PC-3 (cell line): ENCODE measurements at places on chromosomes 16 and 17.

- H3K27me3 ChIP-seq = no peaks in the 10 kb centered on the region
- no peak overlapping the region for H3K27ac ChIP-seq
- no peaks in the 10 kb centered on the region for H3K4me1 ChIP-seq
- no peak for DNase-seq
Observed at GRCh38 chr16:84090211-84090610, 26.5 kb downstream of the MBTPS1 start.

DNA sequence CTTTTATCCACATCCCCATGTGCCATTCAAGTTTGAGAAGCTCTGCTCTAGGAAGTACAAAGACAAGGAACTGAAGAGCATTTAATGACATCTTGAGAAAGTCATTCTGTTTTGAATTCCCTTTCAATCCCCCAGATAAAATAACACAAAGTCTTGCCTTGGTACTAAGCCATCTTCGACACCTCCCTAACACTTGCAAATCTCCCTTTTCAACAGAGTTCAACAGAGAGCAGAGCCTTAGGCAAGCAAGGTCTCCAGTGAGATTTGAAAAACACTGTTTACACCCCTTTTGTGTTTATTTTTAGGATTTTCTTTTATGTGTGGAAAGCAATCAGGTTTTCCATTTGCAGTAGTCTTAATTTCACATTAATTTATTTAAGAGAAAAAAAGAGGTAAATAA is 13.6 kb downstream of the TOX3 start:
- no peaks in the 10 kb centered on the region for H3K27me3 ChIP-seq
- DNase-seq = no peak
- H3K36me3 ChIP-seq = no peaks in the 10 kb centered on the region
- no peak overlapping the region for H3K27ac ChIP-seq
- no peaks in the 10 kb centered on the region for H3K4me1 ChIP-seq

- H3K36me3 ChIP-seq = no peaks in the 10 kb centered on the region
- no peak overlapping the region for H3K4me3 ChIP-seq
- H3K27ac ChIP-seq = no peak overlapping the region
Observed at GRCh38 chr16:88339930-88340754, 42.6 kb upstream of the ZNF469 start.

DNA sequence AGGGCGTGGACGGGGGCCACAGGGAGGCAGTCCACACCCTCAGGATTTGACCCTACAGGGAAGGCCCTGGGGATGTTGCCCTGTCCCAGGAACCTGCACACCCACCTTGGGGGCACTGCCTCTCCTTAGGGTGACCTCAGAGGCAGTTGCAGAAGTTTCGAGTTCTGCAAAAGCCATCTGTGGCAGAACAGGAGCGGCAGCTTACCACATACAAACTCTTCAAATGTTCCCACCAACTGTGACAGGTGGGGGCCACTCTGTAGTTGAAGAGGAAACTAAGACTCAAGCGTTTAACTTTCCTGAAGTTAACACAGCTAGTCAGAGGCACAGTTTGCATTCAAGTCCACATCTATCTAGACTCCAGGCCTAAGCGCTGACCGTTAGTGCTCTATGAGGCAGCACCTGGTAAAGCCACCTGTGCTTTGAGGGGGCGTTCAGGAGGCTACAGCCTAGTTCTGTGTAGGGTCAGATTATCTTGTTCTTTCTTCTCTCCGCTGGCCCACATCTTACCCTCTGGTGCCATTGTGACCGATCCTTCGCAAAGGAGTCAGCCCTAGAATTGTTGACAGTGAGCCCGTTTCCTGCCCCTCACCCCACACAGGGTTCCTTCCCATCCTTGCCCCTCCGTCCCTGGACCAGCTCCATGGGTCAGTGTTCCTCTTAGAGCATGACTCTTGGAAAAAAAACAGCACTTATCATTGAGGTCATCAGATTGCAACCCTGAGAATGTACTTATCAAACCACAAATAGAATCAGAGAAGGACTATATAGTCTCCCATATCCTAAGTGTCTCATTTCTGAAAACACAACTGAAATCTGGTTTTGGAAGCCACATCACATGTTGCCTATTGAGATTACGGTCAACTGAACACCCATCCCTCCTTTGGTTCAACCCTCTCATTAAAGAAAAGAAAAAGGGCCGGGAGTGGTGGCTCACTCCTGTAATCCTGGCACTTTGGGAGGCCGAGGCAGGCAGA is 45.4 kb downstream of the CDH1 start:
- peaks cover 21% of the 10 kb centered on the region for H3K4me1 ChIP-seq
- no peak overlapping the region for H3K4me3 ChIP-seq
- no peaks in the 10 kb centered on the region for H3K27me3 ChIP-seq
- DNase-seq = no peak
- peaks cover 9% of the 10 kb centered on the region for H3K36me3 ChIP-seq
